Endodermal cell (in vitro differentiated cells): ENCODE measurements at places on chromosomes 7 and 10.

- peak; percentile 68 for DNase-seq
Observed at GRCh38 chr10:111207500-111207899, 130.7 kb downstream of the ADRA2A start.

DNA sequence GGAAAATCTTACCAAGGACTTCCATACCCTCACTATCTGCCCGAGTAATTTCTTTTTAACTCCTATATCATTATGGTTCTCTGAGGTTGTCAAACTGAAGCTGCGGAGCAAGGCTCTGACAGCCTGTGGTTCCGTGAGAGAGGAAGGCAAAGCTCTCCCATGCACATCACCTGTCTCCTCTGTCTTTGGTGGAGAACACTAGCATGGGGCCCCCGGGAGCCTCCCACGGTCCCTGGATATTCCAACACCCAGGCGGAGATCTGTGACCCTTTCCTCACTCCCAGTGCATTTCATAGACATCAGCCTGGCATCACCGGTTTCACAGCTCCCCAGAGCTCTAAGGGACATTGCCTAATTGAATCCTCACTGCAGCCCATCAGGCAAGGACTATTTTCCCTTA, 10.4 kb downstream of the RBP4 start:
- no peak for DNase-seq

DNA sequence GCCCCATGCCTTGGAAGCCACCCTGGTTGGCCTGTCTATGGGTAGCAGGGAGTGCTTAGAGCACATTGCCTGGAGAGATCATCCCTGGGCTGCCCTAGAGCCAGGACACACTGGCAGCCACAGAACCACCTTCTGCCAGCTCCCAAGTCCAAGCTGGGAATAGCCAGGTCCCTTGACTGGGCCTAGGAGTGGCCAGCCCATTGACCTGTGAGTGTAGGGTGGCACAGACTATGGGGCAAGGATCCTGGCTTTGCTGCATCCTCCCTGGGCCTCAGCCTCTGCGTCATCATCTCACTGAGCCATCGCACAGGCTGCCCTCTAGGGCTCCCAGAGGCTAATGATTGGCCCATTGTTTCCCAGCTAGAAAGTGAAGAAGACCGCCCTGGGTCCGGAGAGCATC, 7.0 kb downstream of the AQP1 start:
- peak; percentile 53 for DNase-seq

GRCh38 chr7:7129381-7129780, 53.0 kb upstream of the C1GALT1 start:
- no peak for DNase-seq

DNA sequence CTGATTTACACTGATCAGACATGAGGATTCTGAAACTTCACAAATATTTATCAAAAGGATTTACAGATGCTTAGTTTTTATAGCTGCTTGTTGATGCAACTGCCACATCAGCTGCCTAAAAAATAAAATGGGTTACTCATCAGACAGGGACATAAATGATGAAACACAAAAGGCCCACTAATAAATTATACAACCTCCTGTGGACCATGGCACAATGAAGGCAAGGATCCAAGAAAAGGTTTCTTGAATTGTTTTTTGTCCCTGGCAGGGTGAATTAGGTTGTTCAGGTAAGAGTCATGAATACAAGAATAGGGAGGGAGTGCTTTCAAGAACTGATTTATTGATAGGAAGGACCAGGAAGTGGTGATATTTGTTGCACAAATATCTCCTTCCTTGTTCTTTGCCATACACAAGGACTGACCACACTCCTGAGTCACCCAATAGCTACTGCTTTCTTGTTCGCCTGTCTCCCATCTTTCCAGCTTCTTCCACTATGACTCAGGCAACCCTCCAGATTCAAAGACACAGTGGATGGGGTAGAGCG, 234.5 kb downstream of the AHR start:
- DNase-seq, result no peak

DNA sequence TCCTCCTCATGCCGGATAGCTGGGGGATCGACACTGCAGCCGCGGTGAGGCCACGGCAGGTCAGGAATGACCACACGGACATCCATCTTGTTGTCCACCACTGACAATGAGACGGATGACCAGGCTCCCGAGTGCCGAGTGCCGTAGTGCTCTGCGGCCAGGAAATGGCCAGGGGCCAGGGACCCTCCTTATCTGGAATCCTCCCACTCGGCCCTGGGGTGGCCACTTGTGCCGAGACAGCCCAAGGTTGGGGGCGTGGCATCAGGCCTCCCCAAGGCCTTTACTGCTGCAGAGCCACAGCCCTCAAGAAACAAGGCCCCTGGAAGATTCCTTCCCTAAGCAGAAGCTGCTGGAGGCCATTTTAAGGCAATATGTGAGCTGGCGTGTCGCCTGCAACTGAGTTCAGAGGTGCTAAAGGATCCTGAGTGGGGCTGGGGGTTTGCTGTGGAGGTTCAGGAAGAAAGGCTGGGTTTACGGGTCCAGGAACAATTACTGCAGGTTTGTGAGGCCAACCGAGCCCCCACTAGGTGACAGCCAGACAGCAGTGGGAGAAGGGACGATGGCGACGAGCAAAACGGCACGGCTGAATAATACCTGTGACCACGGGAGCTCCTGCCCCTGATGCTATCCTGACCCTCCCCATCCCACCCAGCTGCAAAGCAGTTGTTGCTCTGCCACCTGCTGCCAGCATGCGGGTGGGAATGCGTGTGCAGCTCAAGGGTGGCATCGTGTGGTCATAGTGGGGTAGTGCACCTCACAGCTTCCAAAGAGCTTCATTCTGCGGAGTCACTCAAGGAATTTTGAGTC, 31.6 kb upstream of the LEP start:
- DNase-seq, result peak; percentile 90

DNA sequence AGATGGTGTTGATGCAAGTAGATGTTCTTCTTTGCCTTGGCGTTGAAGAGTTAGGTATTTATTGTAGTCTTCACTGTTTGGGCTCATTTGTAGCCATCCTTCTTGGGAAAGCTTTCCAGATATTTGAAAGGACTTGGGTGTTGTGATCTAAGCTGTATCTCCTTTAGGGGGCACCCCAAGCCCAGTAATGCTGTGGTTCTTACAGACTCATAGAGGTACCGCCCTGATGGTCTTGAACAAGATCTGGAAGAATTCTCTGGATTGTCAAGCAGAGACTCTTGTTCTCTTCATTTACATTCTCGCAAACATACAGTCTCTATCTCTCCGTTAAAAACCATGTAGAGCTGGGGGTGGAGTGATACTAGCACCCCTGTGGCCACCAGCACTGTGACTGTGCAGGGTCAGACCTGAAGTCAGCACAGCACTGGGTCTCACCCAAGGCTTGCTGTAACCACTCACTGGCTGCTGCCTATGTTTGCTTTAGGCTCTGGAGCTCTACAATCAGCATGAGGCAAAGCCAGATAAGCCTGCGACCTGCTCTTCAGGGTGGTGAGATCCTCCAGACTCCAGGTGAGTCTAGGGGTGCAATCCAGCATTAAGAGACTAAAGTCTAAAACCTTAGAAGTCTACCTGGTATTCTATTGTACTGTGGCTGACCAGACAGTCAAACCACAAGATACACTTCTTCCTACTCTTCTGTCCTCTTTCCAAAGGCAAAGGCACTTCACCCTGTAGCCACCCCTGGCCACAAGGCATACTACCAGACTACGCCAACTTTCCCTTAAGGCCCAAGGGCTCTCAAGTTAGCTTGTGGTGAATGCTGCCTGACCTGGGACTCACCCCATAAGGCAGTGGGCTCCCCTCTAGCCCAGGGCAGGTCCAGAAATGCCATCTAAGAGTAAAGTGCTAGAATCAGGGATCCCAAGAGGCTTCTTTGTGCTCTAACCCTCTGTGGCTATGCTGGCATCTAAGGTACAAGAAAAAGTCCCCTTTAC, 209.7 kb upstream of the TMEM196 start:
- DNase-seq, result peak; percentile 85

DNA sequence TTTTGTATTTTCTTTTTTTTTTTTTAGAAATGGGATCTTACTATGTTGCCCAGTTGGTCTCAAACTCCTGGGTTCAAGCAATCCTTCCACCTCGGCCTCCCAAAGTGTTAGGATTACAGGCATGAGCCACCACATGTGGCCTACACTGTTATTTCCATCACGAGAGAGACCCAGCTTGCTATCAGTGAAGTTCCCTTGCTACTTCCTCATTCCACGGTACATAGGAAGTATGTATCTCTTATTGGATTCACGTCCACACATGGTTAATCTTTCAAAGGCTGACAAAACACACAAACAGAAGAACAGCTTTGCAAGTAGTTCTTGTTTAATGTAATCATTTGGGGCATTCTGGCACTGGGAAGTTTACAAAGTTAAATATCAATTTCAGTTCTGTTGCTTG, 50.9 kb downstream of the DCLRE1A start:
- DNase-seq, result no peak

DNA sequence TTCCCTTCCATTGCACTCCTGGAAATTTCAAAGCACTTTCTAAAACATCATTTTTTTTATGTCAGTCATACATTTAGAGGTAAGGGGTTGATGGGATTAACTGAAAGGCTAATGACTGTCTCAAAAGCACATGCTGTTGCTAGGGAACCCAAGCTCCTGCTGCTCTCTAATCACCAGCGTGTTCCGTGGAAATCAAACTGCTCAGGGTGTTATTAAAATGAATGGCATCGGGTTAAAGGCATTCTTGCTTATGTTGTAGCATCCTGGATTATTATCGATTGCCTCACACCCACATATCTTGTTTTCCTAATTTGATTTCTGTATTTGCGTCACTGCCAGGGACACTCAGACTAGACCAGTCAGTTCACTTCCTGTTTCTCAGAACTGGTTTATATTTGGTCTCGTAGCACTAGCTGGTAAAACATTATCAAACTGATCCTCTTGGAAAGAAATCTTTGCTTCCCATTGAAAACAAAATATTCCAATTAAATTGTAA, 216.5 kb upstream of the MKLN1 start:
- DNase-seq, result no peak

DNA sequence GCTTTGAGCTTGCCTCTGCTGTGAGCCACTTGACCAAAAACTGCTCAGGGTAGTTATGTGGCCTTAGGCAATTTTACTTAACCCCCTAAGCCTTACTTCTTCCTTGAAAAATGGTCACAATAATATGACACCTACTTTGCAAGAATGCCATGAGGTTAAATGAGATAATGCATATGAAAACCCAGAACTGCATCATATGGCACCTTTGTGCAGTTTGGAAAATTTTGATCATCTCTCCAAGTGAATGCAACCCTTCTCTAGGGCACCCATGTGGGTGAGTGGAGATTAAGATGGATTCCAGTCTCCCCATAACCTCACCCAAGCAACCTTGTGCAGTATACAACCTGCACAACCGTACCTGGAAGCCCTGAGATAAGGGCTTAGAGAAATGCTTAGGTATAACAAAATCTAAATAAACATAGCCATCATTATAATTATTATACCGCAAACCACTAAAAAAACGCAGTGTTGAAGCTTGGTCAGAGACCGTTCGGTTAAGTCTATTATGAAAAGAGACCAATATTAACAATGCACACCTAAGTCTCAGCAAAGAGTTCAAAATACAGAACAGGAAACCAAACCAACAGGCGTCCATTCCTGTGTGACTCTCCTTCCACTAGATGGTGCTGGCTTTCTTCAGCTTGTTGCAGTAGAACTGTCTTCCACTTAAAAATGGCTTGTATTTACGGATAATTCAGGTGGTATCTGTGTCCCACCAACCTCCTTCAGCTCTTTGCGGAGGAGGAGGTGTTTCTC, 21.0 kb upstream of the ASB15 start:
- DNase-seq, result peak; percentile 65

GRCh38 chr7:77351539-77352004, 64.6 kb downstream of the GSAP start:
- DNase-seq, result peak; percentile 59

GRCh38 chr7:139034855-139035585, 822 bp downstream of the ZC3HAV1L start:
- DNase-seq, result peak; percentile 71

DNA sequence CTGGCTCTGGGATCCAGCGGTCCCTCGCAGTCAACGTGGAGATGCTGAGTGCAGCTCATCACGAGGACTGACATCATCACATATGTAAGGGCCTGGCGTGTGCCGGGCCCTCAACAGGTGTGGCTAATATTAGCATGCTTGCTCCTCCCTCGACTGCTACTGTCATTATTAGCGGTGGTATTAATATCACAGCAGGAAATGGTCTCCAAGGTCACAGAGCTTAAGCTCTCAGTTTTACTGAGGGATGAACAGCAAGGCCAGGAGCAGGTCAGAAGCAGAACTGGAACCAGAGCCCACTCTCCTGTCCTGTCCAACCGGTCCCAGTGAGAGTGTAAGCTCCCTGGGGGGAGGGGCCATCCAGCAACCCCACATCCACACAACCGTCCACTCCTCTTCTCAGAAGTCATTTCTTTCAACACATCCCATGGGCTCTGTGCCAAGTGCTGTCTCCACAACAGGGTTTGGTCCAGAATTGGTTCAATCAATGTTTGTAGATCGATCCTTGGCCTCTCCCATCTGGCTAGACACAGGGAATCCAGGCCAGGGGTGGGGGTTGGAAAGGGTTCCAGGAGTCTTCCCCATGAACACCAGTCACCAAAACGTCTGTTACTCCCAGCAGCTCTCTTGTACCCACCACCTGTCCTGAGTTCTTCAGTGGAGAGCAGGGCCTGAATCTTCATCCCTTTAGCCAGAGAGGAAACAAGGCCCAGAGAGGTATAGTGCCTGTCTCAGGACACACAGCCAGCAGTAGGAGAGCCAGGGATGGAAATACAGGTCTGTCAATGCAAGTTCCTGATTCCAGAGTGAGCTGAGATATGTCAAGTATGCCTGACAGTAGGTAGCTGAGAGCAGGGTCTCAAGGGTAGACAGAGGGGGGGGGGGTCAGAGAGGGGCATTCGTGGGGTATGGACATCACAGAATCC, 45.3 kb upstream of the ZMIZ1 start:
- DNase-seq, result peak; percentile 41

GRCh38 chr10:49350846-49351532, 44.9 kb downstream of the DRGX start:
- DNase-seq, result no peak

DNA sequence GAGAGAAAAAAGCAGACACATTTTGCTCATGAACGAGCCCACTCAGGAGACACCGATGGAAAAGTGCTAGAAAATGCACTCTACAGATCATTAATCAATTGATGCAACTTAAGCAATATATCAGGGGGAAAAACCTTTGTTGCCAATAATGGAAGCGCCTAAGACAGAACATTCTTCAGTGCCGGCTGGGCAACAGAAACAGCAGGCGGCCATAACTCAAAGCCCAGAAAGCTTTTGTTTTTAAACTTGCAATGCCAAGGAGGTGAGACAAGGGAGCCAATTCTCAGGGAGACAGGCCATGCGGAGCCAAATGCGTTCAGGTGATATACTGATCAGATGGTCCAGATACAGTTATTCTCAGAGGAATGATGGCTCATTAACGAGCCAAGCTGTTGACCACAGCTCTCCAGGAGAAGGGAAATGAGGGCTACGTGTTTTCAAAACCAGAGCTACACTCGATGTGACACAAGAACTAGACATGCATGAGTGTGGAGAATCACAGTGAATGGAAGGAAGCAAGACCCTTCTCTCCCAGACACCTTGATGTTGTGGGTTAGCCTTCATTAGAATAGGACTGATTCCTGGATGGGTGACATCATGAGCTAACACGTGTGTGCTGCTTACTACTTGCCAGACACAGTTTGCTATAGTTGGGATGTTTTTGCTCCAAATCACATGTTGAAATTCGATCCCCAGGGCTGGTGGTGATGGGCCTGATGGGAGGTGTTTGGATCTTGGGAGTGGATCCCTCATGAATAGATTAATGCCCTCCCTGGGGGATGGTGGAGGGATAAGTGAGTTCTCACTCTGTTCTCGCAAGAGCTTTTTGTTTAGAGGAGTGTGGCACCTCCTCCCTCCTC, 79.1 kb upstream of the KCNMA1 start:
- peak; percentile 66 for DNase-seq

- DNase-seq, result no peak
Observed at GRCh38 chr7:11951909-11952308, 119.9 kb upstream of the THSD7A start.
